ENCODE measurements at places on chromosomes 2 and 18. TPM values are rescaled to one million over a fixed set of nuclear protein-coding genes. Genes with fewer than 3 reads are reported as not detected.

KCNS3 gene
- 4.4 TPM for total RNA-seq

SLC4A5 gene
- total RNA-seq = 18.4 TPM

SLC14A1 gene
- 39.0 TPM for total RNA-seq

SERPINB12 gene
- not detected for total RNA-seq

NR4A2 gene
- 8.5 TPM for total RNA-seq

AQP12B gene
- not detected for total RNA-seq
